ENCODE measurements at places on chromosomes 3 and 15. TPM values are rescaled to one million over a fixed set of nuclear protein-coding genes. Genes with fewer than 3 reads are reported as not detected.

- H3K27me3 ChIP-seq = no peaks in the 10 kb centered on the region
- H3K36me3 ChIP-seq = no peaks in the 10 kb centered on the region
- H3K4me1 ChIP-seq = no peaks in the 10 kb centered on the region
- H3K4me3 ChIP-seq = no peak overlapping the region
- DNase-seq = no peak
Observed at GRCh38 chr15:66682865-66683264, 19.2 kb upstream of the SMAD6 start.

DNA sequence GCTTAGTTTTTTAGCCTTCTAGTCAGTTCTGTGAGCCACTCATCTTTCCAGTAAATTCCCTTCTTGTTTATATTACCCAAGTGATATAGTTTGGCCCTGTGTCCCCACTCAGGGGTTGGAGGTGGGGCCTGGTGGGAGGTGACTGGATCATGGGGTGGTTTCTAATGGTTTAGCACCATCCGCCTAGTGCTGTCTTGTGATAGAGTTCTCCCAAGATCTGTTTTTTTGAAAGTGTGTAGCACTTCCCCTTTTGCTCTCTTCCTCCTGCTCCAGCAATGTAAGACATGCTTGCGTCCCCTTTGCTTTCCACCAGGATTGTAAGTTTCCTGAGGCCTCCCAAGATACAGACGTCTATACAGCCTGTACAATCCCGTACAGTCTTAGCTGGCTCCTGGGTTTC, 53.7 kb upstream of the INO80 start:
- H3K4me1 ChIP-seq = no peaks in the 10 kb centered on the region
- H3K27me3 ChIP-seq = no peaks in the 10 kb centered on the region
- no peak for DNase-seq
- H3K4me3 ChIP-seq = no peak overlapping the region
- no peak overlapping the region for H3K27ac ChIP-seq

- H3K36me3 ChIP-seq = no peaks in the 10 kb centered on the region
- no peak for DNase-seq
- no peak overlapping the region for H3K4me3 ChIP-seq
- H3K27ac ChIP-seq = no peak overlapping the region
- no peaks in the 10 kb centered on the region for H3K27me3 ChIP-seq
Observed at GRCh38 chr15:62452667-62453066, 287.6 kb upstream of the C2CD4B start.

GRCh38 chr3:11060500-11061251, 68.1 kb downstream of the SLC6A1 start:
- H3K4me1 ChIP-seq = no peaks in the 10 kb centered on the region
- no peaks in the 10 kb centered on the region for H3K36me3 ChIP-seq
- H3K27me3 ChIP-seq = no peaks in the 10 kb centered on the region
- H3K27ac ChIP-seq = no peak overlapping the region

DNA sequence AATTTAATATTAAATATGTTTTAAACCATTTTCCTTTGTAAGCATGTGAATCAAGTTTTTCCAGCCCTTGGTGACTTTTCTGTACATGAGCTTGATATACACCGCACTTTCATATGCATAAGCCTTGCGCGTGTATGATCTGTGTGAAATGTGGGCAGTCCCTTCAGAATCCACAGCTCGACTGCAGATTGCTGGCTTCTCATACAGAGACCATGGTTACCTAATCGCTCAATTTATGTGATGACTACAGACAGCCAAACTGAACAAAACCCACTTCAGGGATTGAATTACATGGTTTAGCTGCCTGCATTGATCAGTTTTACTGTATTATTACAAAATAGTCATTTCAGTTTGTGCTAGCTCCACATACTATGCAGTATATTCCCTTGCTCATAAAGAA, 212.3 kb upstream of the NECTIN3 start:
- no peaks in the 10 kb centered on the region for H3K36me3 ChIP-seq
- no peak overlapping the region for H3K27ac ChIP-seq
- H3K4me3 ChIP-seq = no peak overlapping the region
- DNase-seq = no peak
- H3K27me3 ChIP-seq = no peaks in the 10 kb centered on the region

The USF3 gene
- 6.5 TPM for polyA plus RNA-seq

The CEMIP gene
- polyA plus RNA-seq = 0.07 TPM

DNA sequence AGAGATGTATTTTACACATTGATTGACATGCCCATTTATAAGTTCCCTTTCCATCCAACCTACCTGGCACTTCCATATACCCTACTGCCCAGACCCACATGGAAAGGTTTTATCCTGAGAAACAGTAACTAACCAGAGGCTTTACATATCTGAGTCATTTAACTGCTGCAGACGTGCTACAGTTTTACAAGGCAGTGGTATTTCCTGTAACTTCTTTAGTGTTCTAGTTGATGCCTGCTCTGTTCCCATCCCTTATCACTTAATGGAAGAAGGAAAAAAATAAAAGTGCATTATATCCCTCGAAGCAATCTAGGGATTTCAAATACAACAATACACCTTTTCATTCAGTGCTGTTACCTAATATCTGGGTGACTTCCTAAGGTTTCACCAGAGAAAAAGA, 107.1 kb downstream of the TMCO5A start:
- H3K27ac ChIP-seq = no peak overlapping the region
- no peaks in the 10 kb centered on the region for H3K36me3 ChIP-seq
- no peaks in the 10 kb centered on the region for H3K27me3 ChIP-seq
- DNase-seq = no peak
- H3K4me1 ChIP-seq = no peaks in the 10 kb centered on the region

GRCh38 chr15:60568301-60568742, 89.4 kb upstream of the ICE2 start:
- no peak overlapping the region for H3K27ac ChIP-seq
- H3K36me3 ChIP-seq = no peaks in the 10 kb centered on the region
- H3K27me3 ChIP-seq = no peaks in the 10 kb centered on the region
- H3K4me3 ChIP-seq = no peak overlapping the region
- H3K4me1 ChIP-seq = peaks cover 16% of the 10 kb centered on the region

GRCh38 chr15:64706011-64706911, 69.1 kb downstream of the RBPMS2 start:
- H3K27ac ChIP-seq = no peak overlapping the region
- no peaks in the 10 kb centered on the region for H3K36me3 ChIP-seq
- DNase-seq = no peak
- H3K4me1 ChIP-seq = no peaks in the 10 kb centered on the region

The GOLGA8J gene
- polyA plus RNA-seq = 0.07 TPM

GRCh38 chr3:89974903-89975519, 867.6 kb downstream of the EPHA3 start:
- H3K27me3 ChIP-seq = no peaks in the 10 kb centered on the region
- no peak for DNase-seq
- no peaks in the 10 kb centered on the region for H3K36me3 ChIP-seq
- H3K27ac ChIP-seq = no peak overlapping the region

GRCh38 chr3:10547841-10548783, 42.7 kb upstream of the ATP2B2 start:
- H3K27me3 ChIP-seq = no peaks in the 10 kb centered on the region
- H3K4me3 ChIP-seq = no peak overlapping the region
- H3K4me1 ChIP-seq = no peaks in the 10 kb centered on the region
- no peaks in the 10 kb centered on the region for H3K36me3 ChIP-seq
- no peak for DNase-seq

The LSAMP gene
- 0.80 TPM for polyA plus RNA-seq
